ENCODE measurements at places on chromosomes 13 and 19. TPM values are rescaled to one million over a fixed set of nuclear protein-coding genes. Genes with fewer than 3 reads are reported as not detected.

- peak; percentile 36 for DNase-seq
Measured at GRCh38 chr13:39836038-39836437, 180.6 kb downstream of the COG6 start.

DNA sequence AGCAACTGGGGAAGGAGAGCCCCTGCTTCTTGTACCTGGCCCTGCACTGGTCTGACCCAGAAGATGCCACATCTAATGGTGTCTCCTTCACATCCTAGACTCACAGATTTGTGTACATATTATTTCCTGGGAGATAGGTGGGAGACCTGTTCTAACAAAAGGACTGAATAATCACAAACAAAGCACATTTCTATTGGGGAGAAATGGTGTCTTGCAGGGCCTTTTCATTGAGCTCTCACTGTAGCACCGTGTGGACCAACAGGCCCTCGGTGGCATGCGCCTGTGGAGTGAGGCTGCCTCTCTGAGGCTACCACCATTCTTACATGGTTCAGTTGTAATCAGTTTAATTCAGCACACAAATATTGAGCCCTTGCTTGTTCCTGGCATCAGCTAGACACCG, 989 bp upstream of the SACS start:
- no peak for DNase-seq

- DNase-seq = no peak
Measured at GRCh38 chr13:34311251-34311650, 493.3 kb downstream of the RFC3 start.

DNA sequence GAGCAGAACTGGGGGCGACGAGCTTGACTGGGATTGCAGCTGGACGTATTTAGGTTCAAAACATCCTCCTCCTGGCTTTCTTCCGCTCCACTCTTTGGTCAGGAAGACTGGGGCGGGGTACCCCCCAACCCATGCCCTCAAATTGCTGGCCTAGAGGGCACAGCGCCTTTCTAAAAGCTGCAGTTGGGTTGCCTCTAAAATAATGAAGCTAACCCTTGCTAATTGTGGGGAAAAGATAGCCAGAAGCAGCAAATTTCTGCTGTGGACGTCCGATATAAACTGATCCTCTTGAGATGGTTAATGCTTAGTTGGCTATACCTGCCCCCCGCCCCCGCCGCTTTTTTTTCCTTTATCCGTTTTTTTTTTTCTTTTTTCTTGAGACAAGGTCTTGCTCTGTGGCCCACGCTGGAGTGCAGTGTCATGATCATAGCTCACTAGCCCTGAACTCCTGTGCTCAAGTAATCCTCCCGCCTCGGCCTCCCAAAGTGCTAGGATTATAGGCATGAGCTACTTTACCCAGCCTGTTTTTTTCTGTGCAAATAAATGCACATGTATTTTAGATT, 754 bp upstream of the CHERP start:
- DNase-seq = peak; percentile 44

- DNase-seq = peak; percentile 15
Measured at GRCh38 chr13:43094901-43095300, 71.5 kb downstream of the DNAJC15 start.

- no peak for DNase-seq
Measured at GRCh38 chr19:5994405-5995165, 16.6 kb upstream of the RANBP3 start.

ZNF578 gene
- total RNA-seq = 0.30 TPM
